ENCODE measurements at places on chromosomes 12 and 14.

- DNase-seq = no peak
Measured at GRCh38 chr14:104224506-104225277, 86.3 kb downstream of the KIF26A start.

DNA sequence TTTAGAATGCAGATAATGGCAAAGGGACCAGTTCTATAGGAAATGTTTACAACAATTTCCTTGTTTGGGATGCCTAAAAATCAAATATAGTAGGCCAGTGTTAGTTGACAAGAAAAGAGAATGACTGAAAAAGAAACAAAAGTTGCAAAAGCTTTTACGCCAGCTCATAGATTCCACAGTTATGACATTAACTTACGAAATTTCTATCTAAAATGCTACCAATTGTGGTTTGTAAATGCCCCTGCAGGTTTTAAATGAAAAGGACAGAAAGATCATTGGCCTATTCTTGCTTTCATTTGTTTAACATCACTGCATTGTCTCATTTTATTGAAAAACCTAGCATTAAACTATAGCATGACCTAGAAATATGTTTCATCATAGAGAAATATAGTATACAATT, 345.8 kb downstream of the CCDC91 start:
- DNase-seq = no peak

DNA sequence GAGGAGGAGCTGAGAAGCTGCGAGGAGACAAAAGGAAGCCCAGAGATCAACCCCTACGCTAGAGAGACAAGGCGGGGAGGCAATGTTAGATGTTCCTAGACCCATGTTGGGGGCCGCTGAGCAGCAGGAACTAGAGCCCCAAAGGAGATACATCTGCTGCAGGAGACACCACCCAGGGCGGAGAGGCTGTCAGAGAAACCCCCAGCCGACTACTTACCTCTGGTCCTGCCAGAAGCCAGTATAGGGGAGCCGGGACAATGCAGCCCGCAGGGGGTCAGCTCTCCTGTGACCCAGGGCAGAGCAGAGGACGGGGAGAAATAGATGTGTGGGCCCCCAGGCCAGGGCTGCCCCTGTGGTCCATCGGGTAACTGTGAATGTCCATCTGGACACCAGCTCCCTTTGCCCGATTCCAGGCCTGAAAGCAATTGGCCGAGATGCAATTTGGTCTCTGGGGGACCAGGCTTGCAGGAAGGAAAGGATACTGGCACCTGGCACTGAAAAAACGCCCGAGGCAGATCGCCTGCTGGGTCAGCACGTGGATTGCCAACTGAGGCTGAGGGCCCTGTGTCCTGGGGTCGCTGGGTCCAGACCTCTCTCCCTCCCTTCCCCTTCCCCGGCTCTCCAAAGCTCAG, 34.9 kb downstream of the SYNE3 start:
- DNase-seq = no peak

- DNase-seq = no peak
Measured at GRCh38 chr14:26370115-26370514, 227.7 kb downstream of the NOVA1 start.

GRCh38 chr14:21528381-21529348, 2.5 kb upstream of the SALL2 start:
- DNase-seq = no peak

DNA sequence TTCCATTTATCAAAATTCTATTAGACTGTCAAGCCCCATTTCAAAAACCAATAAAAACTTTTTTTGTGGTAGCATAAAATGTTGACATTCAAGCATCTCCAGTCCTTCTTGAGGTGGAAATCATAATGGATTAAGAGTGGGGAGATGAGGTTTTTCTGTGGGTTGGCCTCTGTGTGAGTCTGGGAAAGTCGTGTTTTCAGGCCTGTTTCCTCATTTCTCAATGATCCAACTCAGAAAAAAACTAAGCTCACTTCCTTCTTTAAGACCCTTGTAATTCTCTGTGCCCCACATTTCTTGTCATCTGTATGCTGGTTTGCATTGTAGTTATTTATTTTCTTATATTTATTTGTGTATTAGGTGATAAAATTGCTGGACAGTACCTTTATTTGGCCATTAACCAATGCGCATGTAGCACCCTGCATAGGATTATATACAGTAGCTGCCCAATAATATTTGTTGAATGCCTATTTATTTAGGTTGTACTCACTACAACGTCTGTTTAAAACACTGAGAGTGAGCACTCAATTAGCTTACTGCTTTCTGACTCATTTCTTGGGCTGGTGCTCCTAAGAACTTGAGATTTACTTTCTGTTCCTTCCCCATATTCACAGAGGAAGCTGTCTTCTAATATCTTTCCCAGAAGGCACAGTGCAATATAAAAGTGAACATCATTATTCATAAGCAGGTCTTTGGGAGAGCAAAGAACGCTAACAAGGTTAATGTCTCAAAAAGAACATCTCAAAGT, 121.9 kb downstream of the DNAI7 start:
- no peak for DNase-seq

- DNase-seq = no peak
Measured at GRCh38 chr12:120363274-120363855, 5.6 kb downstream of the MSI1 start.

- no peak for DNase-seq
Measured at GRCh38 chr12:124426594-124427555, 132.0 kb downstream of the RFLNA start.

DNA sequence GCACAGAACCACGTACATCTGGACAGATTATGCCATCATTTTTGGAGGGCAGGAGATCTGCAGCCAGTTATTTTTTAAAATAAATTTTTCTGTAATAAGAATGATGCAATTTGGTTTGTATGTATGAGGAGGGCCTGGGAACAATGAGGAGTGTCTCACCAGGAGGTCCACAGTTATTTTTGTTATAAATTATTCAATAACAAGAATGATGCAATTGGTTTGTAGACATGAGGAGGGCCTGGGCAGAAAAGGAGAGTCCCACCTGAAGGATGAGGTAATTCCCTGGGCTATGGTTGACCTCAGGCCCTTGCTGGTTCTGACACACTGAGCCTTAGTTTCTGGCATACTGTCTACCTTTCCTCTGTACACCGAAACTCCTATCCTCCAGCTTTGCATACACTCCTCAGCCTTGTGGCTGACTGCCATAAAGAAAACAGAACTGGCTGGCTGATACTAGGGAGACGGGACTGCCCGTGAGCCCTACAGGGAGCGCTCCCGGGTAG, 9.0 kb upstream of the DCD start:
- DNase-seq = no peak

DNA sequence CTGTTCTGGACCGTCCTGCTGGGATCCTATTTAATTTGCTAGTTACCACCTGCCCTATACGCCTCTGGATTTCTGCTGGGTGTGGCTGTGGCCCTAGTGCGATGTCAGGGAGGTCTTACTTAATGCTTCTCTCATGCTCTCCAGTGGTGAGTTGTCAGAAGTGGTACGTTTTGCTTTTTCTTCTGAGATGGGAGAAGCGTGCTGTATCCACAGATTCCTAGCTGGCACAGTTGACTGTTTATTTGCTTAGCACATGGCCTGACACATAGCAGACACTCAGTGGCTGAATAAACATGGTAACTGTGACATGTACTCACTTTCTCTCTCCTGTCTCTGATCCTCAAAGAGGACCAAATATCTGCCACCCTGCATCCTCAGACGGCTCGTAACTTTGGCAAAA, 107.3 kb downstream of the CACNA1C start:
- no peak for DNase-seq

GRCh38 chr12:1382826-1383225, 211.6 kb downstream of the FBXL14 start:
- DNase-seq = no peak

DNA sequence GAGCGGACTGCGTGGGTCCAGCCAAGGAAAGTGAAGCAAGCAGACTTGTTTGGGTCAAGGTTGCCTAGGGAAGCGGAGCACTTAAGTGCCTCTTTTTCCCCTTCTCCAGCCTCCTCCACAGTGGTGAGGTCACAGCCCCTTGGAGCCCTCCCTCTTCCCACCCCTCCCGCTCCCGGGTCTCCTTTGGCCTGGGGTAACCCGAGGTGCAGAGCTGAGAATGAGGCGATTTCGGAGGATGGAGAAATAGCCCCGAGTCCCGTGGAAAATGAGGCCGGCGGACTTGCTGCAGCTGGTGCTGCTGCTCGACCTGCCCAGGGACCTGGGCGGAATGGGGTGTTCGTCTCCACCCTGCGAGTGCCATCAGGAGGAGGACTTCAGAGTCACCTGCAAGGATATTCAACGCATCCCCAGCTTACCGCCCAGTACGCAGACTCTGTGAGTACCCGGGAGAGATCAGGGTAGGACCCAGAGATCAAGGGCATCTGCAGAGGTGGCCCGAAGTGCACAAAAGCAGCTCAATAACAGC, at the start of gene TSHR:
TSHR (plus strand) TSS at position 206 of the 526 bp plus-strand sequence; CDS start at position 266, 60 bp downstream.
- DNase-seq = no peak

- DNase-seq = no peak
Measured at GRCh38 chr14:68599896-68600610, 192.8 kb downstream of the ZFP36L1 start.

- DNase-seq = no peak
Measured at GRCh38 chr12:12378616-12379015, 21.7 kb downstream of the BORCS5 start.

DNA sequence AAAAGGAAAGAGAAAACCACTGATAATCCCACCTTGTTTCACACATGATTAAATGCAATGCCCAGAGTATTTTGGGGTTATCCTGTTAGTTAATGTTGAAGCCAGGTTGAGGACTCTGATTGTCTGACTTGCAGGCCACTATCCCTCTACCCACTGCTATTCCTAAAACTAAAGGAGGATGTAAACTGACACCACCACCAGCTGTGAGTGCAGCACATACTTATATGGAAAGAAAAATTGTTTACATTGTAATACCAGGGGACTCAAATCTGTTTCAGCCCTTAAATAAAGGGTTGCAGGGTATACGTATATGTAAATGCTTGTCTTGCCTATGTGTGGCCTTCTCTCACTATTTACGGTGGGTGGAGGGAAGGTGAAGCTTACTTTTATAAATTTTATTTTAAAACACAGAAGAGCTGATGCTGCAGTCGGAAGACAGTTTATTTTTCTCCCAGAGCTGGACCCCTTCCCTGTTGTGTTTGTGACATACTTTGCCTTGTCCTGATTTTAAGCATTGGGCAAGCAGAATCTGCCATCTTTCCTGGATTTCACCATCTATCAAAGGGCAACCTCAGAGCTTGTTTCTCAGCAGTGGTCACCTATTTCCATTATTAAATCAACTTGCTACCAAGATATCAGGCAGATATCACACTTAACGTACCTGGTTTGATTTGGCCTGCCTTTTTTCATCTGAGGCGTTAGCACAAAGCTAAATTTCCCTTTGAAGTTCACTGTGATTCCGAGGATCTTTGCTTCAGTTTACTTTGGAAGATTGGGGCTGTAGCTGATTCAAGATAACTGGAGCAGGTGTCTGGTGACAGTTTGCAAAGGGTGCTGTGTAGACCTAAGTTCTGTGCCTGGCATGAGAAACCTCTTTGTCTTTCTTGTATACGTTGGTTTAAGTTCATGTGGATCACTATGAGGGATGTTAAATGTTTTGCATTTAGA, 25.2 kb downstream of the DAAM1 start:
- DNase-seq = no peak

- DNase-seq = no peak
Measured at GRCh38 chr12:105769486-105769885, 369.3 kb downstream of the NUAK1 start.

DNA sequence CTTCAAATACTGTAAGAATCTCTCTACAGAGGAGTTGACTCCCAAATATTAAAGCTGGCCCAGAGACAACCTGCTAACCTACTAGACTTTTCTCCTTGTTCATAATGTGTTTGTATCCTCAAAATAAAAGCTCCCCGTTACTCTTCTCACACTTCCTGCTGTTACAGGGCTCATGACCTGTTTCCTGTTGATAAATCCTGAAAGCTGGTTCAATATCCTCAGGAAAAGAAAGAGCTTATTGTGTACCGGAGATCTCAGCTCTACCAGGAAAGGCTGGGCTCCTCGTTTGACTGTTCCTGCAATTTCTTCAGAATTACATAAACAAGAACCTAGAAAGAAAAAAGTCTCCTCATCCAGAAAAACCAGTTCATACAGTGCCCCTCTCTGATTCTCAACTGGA, 30.8 kb downstream of the CLEC1A start:
- DNase-seq = no peak

DNA sequence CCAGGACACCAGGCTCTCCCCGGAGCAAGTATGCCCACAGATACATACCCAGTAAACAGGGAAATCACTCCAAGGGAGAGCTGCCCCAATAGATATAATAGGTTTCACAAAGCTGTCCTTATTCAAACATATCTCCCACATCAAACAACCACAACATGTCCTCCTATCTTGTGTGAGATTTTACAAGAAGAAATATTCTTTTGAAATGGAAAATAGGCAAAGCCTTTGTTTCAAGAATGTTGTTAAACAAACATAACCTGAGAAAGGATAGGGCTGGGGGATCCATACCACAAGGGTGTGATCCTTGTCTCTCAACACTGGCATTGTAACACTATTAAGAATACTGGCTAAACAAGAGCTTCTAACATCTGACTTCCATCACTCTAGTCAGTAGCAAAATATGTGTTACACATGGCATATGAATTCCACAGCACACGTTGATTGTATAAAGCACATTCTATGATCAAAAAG, 32.9 kb downstream of the LGR5 start:
- no peak for DNase-seq

- DNase-seq = no peak
Measured at GRCh38 chr12:75853626-75854025, 177.9 kb downstream of the PHLDA1 start.

GRCh38 chr14:60300019-60300418, 51.0 kb downstream of the PPM1A start:
- DNase-seq = no peak

- no peak for DNase-seq
Measured at GRCh38 chr14:90797451-90797850, 18.8 kb downstream of the TTC7B start.

DNA sequence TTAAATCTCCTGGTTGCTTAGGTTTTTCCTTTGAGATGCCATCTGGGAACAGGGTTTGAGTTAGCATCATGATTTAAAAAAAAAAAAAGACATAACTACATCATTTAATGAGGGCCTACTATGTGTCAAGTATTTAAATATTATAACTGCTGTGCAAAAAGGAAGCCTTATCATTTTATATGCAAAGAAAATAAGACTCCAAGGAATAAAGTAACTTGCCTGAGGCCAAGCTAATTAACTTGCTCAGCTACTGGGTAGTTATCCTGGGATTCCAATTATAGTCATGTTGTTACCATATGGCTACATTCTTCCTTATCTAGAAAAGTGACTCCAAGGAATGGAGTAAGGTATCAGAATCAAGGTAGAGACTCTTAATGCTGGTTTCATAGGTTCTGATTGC, 123.5 kb downstream of the SLC41A2 start:
- DNase-seq = peak; percentile 14

DNA sequence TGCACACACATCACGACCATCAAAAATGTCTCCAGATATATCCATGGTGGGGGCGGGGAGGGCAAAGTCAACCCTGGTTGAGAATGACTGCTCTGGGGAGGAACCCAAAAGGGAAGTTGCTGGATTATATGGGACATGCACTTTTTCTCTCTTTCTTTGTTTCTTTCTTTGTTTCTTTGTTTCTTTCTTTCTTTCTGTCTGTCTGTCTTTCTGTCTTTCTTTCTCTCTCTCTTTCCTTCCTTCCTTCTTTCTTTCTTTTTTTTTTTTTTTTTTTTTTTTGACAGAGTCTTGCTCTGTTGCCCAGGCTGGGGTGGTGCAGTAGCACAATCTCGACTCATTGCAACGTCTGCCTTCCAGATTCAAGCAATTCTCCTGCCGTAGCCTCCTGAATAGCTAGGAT, 71.5 kb downstream of the TBX5 start:
- no peak for DNase-seq

GRCh38 chr14:90569606-90570387, 173.0 kb downstream of the CALM1 start:
- DNase-seq = no peak

- peak; percentile 49 for DNase-seq
Measured at GRCh38 chr12:42589465-42590329, at the start of gene PRICKLE1. Gene PRICKLE1 (minus strand): TSS chr12:42589746. CDS start chr12:42472516, 117,230 bp downstream.
